ENCODE measurements at places on chromosomes 2 and 18. TPM values are rescaled to one million over a fixed set of nuclear protein-coding genes. Genes with fewer than 3 reads are reported as not detected.

DNA sequence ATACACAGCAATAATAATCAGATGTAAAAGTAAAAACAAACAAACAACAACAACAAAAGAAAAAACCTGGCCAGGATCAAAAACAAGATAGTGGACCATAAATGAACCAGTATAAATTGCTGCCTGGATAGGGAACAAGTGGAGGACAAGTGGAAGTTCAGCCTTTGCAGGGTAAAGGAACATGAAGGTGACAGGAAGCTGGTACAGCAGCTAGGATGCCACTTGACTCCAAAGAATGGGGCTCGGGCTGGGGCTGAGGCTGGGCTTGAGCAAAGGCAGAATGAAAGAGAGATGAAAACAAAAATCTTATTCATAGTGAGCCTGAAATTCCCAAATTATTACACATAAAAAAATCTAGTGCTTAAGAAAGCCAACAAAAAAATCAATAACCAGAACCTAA, 146.5 kb downstream of the CDH2 start:
- no peak for DNase-seq

AFF3 gene
- total RNA-seq = 1.5 TPM

DNA sequence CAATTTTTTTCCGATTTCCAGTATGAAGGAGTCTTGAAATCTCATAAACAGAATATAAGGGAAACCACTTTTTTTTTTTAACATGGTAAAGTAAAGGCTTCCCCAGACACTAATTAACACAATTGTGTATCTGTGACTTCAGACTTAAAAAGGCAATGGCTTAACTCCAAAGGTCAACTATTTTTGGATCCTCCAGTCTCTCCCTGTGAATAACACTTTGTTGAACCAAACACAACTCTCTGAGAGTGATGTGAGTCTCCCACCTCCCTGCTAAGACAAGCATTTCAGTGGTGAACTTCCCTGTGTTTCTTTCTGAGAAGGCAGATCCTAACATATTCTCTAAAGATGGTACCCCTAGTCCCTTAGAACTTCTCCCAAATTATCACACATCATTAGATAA, 219.6 kb upstream of the RBBP8 start:
- no peak for DNase-seq

- DNase-seq = no peak
These were observed 77.8 kb upstream of the GPC1 start for GRCh38 chr2:240357641-240358012.

BMP10 gene
- not detected for total RNA-seq
